GM23338 (cell line): ENCODE measurements at places on chromosomes 1 and 21. TPM values are rescaled to one million over a fixed set of nuclear protein-coding genes. Genes with fewer than 3 reads are reported as not detected.

The INPP5B gene
- total RNA-seq: 19.8 and 29.1 TPM in 2 replicates

DNA sequence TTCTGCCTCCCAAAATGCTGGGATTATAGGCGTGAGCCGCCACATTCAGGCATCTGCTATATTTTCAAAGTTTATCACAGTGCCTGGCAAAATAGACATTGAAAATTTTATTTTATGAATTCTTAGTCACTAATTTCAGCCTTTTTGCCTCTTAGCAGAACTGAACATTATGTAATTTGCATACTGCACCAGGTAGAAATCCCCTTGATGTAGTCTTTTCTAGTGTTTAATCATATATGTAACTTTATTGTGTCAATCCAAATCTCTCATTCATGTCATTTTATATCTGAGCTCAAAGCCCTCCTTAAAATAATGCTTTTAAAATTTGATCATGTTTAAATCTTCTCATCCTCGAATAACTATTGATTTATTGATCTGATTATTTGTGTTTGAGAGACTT is 19.2 kb downstream of the WDTC1 start:
- no peak overlapping the region for H3K4me3 ChIP-seq
- no peak for DNase-seq
- H3K4me1 ChIP-seq: no peaks in the 10 kb centered on the region
- no peaks in the 10 kb centered on the region for H3K36me3 ChIP-seq
- H3K27me3 ChIP-seq: no peaks in the 10 kb centered on the region

- H3K4me3 ChIP-seq: no peak overlapping the region
- H3K36me3 ChIP-seq: no peaks in the 10 kb centered on the region
- DNase-seq: no peak
- H3K27me3 ChIP-seq: no peaks in the 10 kb centered on the region
Observed at GRCh38 chr1:8404460-8405370, 86.8 kb downstream of the SLC45A1 start.

DNA sequence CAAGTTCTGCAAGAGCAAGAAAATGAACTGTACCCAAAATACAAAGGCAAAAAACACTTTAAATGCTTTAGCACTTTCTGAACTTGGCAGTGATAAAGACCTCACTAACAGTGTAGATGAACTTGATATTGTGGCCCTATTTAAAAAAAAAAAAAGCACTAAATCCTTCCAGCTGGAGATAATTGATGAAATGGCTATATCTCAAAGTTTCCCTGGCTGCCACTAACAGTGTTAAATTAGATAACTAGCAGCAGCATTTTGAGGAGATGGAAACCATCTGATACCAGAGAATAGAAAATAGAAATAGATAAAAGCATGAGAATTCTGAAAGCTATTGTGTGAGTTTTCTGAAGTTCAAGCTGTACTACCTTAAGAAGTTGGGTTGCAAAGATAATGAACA is 317.2 kb downstream of the RWDD3 start:
- no peaks in the 10 kb centered on the region for H3K4me1 ChIP-seq
- no peak for DNase-seq
- H3K27me3 ChIP-seq: no peaks in the 10 kb centered on the region
- no peaks in the 10 kb centered on the region for H3K36me3 ChIP-seq
- H3K27ac ChIP-seq: no peak overlapping the region
